Activated T-helper 1 cell treated with anti-CD3 and anti-CD28 coated beads, Interleukin-12 subunit alpha, Interleukin-12 subunit beta, Interleukin-2, Interleukin-4 antibody, amounts not matched to agents 30 ng/mL and 10 ng/mL and 1 ng/mL, durations not matched to agents 14 hours and 24 hours and 36 hours (primary cell): ENCODE measurements at places on chromosomes 3 and 15.

GRCh38 chr3:60708191-60708975 is 542.9 kb downstream of the FHIT start:
- DNase-seq, result no peak

DNA sequence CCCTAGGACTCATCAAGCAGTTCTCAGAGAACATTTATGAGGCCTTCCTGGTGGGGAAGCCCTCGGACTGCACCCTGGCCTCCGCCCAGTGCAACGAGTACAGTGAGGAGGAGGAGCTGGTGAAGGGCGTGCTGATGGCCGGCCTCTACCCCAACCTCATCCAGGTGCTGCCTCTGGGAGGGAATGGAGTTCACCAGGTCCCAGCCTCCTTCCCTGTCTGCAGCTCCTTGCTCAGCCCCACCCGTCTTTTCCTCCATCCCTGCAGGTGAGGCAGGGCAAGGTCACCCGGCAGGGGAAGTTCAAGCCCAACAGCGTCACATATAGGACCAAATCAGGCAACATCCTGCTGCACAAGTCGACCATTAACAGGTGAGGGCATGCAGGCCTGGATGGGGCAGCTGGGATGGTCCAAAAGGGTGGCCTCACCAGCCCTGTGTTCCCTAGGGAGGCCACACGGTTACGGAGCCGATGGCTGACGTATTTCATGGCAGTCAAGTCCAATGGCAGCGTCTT is 46.3 kb downstream of the DHX30 start:
- no peak for DNase-seq

DNA sequence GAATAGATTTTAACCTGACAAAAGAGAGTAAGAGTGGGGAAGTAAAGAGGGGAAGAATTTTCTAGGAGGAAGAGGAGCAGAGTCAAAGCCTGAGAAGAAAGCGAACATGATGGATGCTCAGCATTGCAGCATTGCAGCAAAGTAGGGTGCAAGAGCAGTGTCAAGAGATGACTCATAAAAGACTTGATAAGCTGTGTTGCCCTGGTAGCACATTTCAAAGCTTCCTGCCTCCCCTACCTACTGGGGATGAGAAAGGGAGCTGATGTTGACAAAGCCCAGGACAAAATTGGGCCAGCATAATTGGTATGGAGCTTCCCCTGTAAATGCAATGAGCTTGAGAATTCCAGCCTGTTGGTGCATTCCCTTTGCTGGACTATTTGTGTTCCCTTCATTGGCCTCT is 121.6 kb upstream of the ST8SIA2 start:
- no peak for DNase-seq

DNA sequence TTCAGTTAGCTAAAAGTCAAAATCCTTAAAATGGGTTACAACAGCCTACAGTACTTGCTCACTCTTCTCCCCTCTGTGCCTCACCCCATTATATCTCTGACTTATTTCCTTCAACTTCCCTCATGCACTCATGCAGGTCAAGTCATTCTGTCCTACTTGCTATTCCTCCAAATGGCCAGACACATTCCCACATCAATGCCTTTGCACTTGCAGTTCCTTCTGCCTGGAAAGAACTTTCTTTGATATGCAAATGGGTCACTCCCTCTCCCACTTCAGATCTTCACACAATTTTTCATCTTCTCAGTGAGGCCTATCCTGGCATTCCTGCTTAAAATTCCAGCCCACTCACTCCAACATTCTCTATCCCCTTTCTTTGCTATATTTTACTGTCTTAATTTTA is 547.2 kb upstream of the TGFBR2 start:
- no peak for DNase-seq

- no peak for DNase-seq
Observed at GRCh38 chr3:106204160-106204868, 335.5 kb upstream of the CBLB start.

- DNase-seq, result no peak
Observed at GRCh38 chr3:108736821-108737220, 20.4 kb downstream of the RETNLB start.

GRCh38 chr3:128933922-128934253 is 54.5 kb downstream of the ACAD9 start:
- no peak for DNase-seq

DNA sequence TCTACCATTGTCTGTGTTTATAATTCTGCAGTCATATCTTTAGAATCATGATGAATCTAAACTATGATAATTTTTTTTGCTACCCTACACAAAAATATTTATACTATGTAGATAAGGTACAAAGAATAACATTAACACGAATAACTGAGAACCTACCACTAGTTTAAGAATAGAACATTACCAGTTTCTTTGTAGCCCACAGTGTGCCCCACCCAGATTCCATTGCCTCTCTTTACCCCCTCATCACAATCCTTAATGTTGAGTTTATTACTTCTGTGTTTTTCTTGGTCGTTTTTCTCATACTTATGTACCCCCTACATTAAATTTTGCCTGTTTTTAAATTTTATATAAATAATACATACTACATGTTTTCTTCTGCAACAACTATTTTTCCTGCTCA is 140.5 kb downstream of the BBX start:
- no peak for DNase-seq

DNA sequence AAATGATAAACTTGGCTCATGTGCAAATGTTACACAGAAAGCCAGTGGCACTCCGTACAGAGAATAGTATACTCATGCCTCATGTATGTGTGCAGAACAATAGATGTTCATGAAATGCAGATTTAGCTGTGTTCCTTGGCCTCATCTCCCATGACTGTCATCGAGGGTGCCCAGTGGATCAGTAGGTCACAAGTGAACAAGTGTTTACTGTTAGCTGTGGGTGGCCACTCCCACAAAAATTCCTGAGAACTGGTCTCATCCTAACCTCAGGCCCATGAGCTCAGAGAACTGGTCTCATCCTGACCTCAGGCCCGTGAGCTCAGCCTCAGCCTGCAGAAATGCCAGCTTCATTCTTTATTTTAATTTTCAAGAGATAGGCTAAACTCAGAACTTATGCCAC is 124.1 kb downstream of the GADL1 start:
- DNase-seq, result no peak

- DNase-seq, result no peak
Observed at GRCh38 chr3:77256584-77257503, 216.9 kb downstream of the ROBO2 start.

DNA sequence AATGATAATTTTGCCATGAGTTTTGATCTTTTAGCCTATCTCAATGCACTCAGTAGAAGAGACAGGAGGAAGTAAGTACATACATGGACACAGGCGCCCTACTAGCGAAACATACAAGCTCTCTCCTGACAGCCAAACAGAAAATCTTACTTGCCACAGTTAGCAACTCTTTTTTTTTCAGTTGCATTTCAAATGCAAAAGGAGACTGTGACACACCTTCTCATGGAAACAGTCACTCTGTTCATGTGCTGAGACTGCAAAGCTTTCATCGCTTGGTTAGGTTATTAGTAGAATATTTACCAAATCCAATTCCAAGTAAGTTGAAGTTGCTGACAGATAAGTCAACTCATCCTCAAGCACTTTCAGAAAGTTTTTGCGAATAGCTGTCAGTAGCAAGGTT is 223.3 kb downstream of the FOXP1 start:
- no peak for DNase-seq

DNA sequence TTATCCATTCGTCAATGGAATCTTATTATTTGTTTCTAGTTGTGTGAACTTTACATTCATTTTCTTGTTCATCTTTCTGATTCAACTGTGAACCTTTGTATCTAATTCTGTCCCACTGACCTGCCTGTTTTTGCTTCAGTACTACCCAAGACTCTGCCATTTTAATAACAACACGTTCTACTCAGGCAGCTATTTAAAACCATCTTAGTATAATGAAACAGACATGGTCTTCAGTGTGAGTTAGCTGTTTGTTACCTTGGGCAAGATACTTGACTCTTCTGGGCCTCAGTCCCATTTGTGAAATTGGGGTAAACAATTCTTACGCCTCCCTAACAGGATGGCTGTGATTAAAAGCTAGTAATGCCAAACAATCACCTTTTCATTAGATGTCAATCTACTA is 1.6 kb downstream of the BTBD1 start:
- no peak for DNase-seq

- no peak for DNase-seq
Observed at GRCh38 chr3:119826711-119827608, 45.1 kb downstream of the NR1I2 start.

DNA sequence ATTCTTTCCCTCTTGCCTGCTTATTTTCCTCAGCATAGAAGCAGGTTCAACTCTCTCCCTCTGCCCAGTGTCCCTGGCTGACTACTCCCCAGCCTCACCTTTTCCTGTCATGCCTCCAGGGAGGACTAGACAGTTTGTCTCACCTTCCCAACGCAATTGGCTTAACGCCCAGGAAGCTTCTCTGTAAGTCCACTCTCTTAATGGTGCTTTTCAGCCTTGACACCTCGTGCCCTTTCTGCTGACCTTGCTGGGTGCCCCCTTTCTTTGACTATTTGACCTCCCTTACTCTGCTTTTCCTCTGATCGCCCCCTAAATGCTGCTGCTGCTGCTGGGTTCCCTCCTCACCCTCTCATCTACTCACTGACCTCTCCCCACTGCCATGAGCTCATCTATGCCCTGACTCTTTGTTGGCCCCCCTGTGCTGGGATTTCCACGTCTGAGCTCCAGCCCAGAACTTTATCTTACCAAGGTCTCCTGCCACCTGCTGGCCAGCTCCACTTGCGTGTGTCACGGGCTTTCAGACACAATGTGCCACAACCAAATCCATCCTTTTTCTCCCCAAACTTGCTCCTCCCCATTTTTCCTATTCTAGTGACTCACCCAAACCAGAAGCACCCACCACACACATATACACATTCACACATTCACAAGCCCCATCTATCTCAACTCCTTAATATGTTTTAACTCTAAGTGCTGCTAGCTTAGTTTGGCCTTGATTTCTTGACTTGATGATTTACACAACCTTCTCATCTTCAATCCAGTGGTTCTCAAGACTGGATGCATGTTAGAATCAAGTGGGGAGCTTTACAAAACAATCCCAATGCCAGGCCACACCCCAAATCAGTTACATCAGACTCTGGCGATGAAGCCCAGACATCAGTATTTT is 16.6 kb downstream of the EPB42 start:
- peak; percentile 24 for DNase-seq
